Endothelial cell of coronary artery (primary cell): ENCODE measurements at places on chromosomes 2 and 18. TPM values are rescaled to one million over a fixed set of nuclear protein-coding genes. Genes with fewer than 3 reads are reported as not detected.

The COPS9 gene
- 133 and 191 TPM in 2 replicates for total RNA-seq

The CYTIP gene
- not detected in 2 replicates for total RNA-seq

The TANC1 gene
- 47.5 and 75.6 TPM in 2 replicates for total RNA-seq

The TEX44 gene
- not detected in 2 replicates for total RNA-seq

The ACOXL gene
- total RNA-seq, result not detected in 2 replicates

The LRRC30 gene
- not detected in 2 replicates for total RNA-seq

The TEKT4 gene
- total RNA-seq, result not detected in 2 replicates

The CTLA4 gene
- total RNA-seq, result not detected in 2 replicates

The TNFAIP6 gene
- 0.18 and 1.8 TPM in 2 replicates for total RNA-seq

The CCBE1 gene
- total RNA-seq, result 1.5 and 5.7 TPM in 2 replicates

The POTEI gene
- 0.09 TPM in 2 replicates for total RNA-seq

The DNAJC5G gene
- not detected in 2 replicates for total RNA-seq

The NOL4 gene
- total RNA-seq, result under 0.01 TPM in 1 of 2 replicates, not detected in the other

The CDH2 gene
- 60.9 and 137 TPM in 2 replicates for total RNA-seq

The GLS gene
- 178 and 328 TPM in 2 replicates for total RNA-seq

The HNRNPA3 gene
- 42.5 and 49.9 TPM in 2 replicates for total RNA-seq

The C2orf66 gene
- total RNA-seq, result 0.09 TPM in 2 replicates

The GALNT13 gene
- 0.09 and 0.36 TPM in 2 replicates for total RNA-seq

The CCDC178 gene
- 0.63 TPM in 1 of 2 replicates, not detected in the other for total RNA-seq

The MORN2 gene
- total RNA-seq, result 14.2 and 16.8 TPM in 2 replicates

The NTSR2 gene
- total RNA-seq, result not detected in 2 replicates
